Testis (tissue), 5 donors: ENCODE measurements at places on chromosomes 2 and 18. TPM values are rescaled to one million over a fixed set of nuclear protein-coding genes. Genes with fewer than 3 reads are reported as not detected.

- DNase-seq = no peak
Observed at GRCh38 chr18:48962994-48963561, 12.3 kb upstream of the SMAD7 start.

SPOPL gene
- total RNA-seq = 10.6 TPM

TXNDC2 gene
- 30.5 TPM for total RNA-seq

HOXD9 gene
- total RNA-seq = 15.7 TPM

- DNase-seq = no peak
Observed at GRCh38 chr2:209663139-209663538, 108.5 kb upstream of the UNC80 start.

- no peak for DNase-seq
Observed at GRCh38 chr18:23684515-23685197, 4.6 kb upstream of the LAMA3 start.

DNA sequence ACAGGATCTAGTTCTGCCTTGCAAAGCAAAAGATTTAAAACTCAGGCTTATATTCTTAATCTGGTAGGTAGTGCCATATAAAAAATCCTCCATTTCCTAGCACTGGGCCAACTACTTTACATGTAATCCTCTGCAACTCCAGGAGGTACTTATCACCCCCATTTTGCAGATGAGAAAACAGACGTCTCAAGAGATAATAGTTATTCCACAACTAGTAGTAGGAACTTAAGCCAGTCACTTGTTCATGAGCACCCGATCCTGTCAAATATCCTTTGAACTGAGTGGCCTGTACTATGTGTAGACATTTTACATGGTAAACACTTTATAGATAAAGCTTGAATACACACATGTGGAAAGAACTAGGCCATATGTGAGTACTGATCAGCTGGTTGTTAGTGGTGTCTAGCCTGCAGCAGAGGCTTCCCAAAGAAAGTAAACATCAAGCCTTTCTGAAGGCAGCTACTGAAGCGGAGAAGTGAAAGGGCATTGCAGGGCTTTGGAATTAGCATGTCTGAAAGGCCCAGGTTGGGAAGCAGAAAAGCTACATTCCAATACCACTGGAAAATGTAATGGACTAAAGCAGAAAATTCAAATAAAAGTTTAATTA is 48.0 kb downstream of the NAB1 start:
- DNase-seq = no peak

DNA sequence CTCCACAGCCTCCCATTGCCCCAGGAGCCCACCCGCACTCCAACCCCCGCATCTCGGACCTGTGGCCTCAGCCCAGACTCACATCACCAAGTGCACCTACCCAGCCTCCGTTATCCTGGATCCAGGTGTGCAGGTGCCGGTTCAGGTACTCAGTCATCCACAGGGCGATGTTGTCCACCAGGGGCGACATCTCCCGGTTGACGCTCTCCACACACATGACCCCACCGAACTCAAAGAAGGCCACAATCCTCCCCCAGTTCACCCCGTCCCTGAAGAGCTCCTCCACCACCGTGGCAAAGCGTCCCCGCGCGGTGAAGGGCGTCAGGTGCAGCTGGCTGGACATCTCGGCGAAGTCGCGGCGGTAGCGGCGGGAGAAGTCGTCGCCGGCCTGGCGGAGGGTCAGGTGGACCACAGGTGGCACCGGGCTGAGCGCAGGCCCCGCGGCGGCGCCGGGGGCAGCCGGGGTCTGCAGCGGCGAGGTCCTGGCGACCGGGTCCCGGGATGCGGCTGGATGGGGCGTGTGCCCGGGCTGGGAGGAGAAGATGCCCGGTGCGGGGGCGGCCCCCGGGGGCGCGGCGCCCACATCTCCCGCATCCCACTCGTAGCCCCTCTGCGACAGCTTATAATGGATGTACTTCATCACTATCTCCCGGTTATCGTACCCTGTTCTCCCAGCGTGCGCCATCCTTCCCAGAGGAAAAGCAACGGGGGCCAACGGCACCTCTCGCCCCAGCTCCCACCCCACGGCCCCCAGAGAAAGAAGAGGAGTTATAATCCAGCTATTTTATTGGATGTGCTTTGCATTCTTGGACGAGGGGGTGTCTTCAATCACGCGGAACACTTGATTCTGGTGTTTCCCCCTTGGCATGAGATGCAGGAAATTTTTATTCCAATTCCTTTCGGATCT is 1.3 kb downstream of the BCL2 start:
- DNase-seq = peak; percentile 89

- no peak for DNase-seq
Observed at GRCh38 chr2:225995796-225996461, 596.4 kb downstream of the NYAP2 start.

DNA sequence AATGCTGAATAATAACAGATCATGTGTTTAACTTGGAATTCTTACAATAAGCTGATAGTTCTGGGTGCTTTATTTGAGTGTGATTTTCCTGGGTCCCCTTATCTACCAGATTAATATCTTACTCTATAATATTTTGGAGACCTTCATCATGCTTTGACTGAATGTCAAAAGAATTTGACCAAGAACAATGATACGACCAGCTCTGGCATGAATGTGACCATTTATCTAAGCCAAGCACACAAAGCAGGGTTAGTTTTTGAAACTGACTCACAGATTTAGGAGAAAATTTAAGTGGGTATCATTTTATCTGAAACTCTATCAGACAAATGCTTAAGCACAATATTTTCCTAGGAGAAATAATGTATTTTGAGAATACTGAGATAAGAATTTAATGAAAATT is 677.0 kb downstream of the NYAP2 start:
- no peak for DNase-seq

DNA sequence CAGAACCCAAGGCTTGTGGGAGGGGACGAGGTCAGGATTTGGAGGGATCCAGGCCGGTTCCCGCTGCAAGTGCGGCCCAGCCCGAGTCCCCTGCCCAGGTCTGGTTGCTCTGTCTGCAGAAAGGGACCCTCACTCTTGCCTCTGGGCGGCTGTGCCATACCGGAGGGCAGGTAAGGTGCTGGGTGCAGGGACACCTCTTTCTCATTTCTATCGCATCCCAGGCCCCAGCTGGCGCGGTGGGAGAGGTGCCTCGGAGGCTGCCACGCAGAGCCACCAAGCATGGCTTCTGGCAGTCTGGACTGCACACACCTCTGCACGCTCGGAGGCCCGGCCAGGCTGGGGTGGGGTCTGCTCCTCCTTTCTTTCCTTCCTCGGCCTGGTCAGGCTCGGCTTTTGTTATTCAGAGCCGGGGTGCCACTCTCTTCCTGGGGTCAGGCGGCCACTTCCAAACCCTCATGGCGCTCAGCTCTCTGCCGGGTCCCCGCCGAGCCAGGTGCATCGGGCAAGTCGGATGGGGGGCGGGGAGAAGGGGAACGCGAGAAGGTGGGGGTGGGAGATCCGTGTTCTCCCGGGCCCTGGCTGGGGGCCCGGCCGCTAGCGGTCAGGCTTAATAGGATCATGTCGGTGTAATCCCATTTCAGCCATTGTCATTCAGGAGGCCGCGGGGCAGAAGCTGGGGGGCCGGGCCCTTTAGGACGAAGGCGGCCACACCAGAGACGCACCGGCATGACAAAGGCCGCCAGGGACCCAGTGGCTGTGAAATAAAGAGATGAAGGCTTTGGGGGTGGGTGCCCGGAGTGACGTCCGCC is 9.0 kb downstream of the GBX2 start:
- no peak for DNase-seq

GRCh38 chr2:62661263-62661635 is 44.3 kb upstream of the EHBP1 start:
- no peak for DNase-seq

DNA sequence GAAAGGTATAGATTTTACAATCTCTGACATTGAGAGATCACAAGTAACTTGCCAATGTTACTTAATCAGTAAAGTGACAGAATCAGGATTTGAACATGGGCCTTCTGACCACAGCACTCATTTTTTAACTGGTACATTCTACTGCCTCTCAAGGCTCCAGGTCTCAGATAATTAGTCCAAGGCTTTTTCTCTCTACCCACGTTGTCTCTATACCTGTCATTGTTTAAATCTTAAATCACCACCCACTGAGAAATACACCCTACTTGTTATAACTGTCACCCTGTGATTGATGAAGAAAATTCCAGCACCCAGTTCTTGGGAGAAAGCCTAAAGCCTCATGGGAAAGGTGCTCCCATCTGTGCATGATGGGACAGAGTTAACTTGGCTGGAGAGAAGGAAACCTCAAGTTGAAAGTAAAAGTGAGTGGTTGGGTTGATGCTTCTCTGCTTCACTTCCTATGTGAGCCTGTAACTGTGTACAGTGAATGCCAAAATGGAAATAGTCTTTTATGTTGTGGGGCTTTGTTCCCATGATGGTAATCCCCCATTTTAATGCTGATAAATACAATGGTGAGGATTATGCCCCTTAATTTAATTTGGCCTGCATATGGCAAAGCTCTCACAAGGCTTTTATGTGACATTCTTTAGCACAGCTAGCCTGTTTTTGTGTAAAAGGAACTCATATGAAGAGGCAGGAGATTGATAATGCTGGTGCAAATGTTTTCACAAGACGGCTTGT is 190.1 kb upstream of the SP5 start:
- no peak for DNase-seq

DNA sequence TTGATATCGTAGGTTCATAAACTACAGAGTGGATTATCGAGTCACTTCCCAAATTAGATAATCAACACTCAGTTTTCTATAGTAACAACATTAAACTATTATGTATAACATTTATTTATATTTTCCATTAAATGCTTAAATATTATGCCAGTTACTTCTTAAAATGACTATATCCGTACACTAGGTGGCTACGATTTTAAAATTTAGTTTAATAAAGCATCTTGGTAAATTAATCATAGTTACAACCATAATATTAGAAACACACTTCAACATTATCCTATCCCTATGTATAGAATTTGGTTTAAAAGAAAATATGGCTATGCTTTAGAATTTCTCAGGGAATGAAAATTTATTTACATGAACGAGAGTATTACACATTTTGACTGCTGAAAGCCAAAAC is 80.3 kb downstream of the SLC25A12 start:
- DNase-seq = no peak

SRD5A2 gene
- total RNA-seq = 1.3 TPM

DNA sequence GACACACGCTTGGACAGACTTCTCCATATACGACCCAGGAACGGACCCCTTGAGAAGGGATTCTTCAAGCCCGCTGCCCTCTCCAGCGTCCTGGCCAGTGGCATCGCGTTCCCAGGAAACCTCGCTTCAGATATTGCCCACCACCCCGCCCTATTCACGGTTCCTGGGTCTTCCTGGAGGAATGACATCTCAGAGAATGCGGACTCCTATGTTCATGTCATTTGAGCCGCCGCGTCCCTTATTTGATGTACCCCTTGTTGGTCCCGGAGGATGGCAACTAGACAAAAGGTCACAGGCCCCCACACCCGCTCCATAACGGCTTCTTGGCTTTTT is 588 bp upstream of the CCDC93 start:
- DNase-seq = peak; percentile 23

- no peak for DNase-seq
Observed at GRCh38 chr2:144183727-144184126, 336.2 kb downstream of the ZEB2 start.

DNA sequence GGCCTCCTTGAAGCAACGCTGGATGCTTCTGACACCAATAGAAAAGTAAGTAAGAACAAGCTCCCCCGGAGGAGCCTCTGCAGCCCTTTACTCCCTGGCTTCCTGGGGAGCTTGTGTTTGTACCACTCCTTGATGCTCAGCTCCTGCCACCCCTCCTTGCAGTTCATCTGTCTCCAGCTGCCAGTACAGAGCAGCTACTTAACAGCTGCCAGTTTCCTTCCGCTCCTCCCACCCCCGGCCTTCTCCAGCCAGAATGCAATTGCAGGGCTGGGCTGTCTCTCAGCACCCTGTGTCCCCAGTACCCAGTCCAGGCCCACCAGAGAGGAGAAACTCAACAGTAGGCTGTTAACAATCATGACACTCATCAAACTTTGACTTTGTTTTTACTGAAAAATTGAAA is 109.4 kb downstream of the AOX1 start:
- DNase-seq = peak; percentile 20

GRCh38 chr18:13603304-13604019 is 122.9 kb downstream of the FAM210A start:
- peak; percentile 2 for DNase-seq

DNA sequence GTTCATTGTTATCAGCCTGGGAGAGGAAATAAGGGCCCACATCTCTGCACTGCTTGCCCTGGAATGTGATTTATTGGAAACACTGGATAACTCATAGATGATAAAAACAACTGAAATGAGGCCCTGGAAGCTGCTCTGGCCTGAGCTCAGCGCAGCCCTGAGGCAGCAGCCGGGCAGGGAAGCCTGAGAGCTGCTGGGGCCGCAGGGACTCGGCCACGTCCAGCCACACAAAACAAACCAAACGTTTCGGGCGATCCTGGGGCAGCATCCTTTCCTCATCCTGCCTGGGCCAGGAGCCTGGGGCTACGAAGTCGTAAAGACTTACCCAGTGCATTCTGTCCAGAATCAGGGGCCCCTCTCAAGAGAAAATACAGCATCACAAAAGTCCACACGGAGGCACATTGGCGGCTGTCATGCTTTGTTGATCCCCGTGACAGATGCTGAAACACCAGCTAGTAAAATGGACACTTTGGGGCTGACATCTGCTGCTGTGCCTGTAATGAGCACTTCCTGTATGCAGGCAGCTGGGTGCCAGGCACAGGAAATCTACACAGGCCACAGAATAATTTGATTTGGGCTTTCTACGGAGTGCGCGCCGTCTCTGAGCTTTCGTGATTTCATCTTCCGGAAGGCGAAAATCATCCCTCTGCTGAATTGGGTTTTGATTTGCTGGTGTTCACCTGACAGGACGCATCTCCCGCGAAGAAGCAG is 250.6 kb downstream of the EIPR1 start:
- no peak for DNase-seq

DNA sequence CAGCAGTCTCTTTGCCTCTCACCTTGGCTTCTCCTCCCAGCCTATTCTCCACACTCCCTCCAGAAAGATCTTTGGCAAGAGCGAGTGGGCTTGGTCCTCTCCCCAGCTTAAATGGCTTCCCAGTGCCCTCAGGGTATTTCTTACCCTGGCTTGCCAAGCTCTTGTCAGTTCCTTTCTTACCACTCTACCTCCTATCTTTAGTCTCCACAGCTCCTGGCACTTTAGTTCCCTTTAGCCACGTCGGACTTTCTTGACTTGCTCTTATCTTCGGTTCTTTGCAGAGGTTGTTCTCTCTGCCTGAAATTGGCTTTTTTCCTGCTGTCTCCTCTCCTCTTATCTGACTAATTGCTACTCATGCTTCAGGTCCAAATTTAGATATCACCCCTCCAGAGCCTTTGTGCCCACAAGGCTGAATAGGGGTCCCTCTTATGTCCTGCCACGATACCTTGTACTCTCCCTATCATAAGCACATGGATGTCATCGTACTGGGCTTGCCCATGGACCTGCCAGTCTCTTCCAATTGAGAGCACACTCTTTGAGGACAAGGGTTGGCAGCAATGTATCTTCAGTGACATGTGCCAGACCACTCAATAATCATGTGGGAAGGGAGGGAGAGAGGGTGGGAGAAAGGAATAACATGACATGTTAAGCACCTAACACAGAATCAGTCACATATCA is 131.7 kb upstream of the CTAGE1 start:
- DNase-seq = no peak
